ENCODE measurements at places on chromosomes 3 and 15.

GRCh38 chr3:77601823-77602415, 562.0 kb downstream of the ROBO2 start:
- DNase-seq: no peak

- no peak for DNase-seq
Observed at GRCh38 chr15:70906842-70907241, 14.2 kb downstream of the LRRC49 start.

DNA sequence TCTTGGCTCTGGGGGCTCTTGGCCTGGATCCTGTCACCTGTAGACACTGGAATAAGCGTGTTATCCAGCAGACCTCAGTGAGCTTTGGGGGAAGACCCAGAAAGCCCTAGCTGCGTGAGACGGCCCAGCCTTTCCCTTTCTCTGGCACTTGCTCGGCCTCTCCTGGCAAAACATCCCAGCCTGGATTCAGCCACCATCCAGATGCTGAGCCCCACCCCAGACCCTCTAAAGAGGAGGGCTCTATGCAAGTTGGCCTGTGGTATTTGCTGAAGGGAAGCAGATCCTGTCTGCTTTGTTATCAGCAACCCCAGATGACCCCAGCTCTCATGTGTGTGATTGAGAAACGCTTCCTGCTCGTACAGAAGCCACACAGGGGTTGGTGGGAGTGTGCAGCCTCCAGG, 267.2 kb downstream of the FAM43A start:
- DNase-seq: no peak

DNA sequence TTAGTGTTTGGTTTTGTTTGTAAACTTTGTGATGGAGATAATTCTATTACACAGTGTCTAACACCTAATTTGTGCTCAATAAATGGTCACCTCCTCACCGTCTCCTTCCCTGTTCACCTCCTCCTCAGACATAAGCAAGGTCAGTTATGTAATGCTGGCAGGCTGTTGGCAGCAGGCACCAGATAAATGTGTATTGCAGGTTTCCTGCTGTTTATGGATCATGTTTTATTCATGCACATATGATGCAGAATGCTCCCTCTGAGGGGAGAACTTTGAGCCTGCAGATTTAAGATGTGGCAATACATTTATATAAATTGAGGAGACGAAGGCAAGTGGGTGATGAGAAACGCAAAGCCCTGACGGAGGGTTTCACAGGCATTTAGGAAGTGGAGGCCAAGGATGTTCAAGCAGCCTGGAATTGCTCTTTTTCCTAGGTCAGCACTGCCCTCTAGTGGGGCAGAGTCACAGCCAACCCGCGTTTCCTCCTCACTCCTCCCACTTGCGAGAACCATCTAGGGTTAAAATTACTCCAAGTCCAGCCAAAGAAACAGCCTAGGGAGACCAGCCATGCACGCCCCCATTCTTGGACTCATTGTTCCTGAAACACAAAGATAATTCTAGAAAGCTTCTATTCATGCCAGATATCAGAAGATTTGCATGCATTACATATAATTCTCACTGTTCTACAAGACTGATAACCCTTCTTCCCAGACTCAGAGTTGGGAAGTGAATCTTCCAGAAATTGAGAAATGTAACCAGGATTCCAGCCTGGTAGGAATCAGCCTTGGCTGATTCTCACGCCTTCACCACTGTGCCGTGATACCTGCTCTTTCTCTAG, 228.7 kb downstream of the SLCO3A1 start:
- no peak for DNase-seq

GRCh38 chr15:26106556-26106955, 243.4 kb upstream of the ATP10A start:
- no peak for DNase-seq
